ENCODE measurements at places on chromosomes 1 and 21. TPM values are rescaled to one million over a fixed set of nuclear protein-coding genes. Genes with fewer than 3 reads are reported as not detected.

The NPR1 gene
- total RNA-seq, result 3.0 TPM

The OR6K3 gene
- not detected for total RNA-seq

The CD46 gene
- total RNA-seq, result 174 TPM

The LCE2A gene
- total RNA-seq, result not detected

The CHRNB2 gene
- total RNA-seq, result not detected

The BECN2 gene
- not detected for total RNA-seq

The KCNK2 gene
- total RNA-seq, result 14.7 TPM

The LCE1C gene
- not detected for total RNA-seq

The CRYAA gene
- not detected for total RNA-seq

The S1PR1 gene
- not detected for total RNA-seq

The GBP2 gene
- total RNA-seq, result 1.3 TPM

The HPDL gene
- 2.9 TPM for total RNA-seq

The TRIM46 gene
- 0.43 TPM for total RNA-seq

The GRHL3 gene
- total RNA-seq, result 3.1 TPM

The ARID4B gene
- 19.0 TPM for total RNA-seq

The NTPCR gene
- 101 TPM for total RNA-seq

The TRPM2 gene
- 5.7 TPM for total RNA-seq

DNA sequence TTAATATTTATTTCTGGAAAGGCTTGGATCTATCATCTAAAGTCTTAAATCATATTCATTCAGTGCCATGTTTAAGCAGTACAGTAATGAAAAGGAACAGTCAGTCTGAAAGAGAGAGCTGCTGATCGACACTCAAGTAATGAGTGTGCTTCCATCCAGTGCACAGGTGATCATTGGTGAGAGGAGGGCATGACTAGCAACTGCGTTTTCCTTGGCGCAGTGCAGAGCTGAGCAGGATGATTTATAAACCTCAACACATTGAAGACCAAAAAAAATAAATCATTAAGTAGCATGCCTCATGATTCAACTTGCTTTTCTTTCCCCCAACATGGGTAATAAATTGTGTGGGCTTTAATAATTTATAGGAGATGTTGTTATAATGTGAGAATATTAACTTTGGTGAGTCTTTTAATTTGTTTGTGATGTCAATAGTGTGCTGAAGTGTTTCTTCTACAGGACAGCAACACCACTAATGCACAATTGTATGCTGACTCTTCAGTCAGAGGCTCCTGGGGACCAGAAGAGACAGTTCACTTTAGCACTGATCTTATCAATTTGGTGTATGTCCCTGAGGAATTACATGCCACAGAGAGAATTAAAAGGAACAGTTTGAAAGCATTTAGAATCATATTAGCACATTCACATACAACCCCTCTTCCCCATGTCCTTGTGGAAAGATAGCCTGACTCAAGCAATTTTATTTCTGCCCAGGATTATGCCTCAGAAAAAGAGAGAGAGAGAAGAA, 199.7 kb upstream of the ADGRL2 start:
- no peak for DNase-seq

DNA sequence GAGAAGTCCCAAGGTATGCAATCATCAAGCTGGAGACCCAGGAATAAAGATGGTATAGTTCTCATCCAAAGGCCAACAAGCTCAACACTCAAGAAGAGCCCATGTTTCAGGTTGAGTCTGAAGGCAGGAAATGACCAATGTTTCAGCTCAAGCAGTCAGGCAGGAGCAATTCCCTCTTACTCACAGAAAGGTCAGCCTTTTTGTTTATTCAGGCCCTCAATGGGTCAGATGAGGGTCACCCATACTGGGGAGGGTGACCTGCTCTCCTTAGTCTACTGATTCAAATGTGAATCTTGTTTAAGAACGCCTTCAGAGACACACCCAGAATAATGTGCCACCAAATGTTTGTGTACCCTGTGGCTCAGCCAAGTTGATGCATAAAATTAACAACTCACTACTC, 262.4 kb downstream of the USP25 start:
- DNase-seq, result no peak

- no peak for DNase-seq
Observed at GRCh38 chr1:75922698-75923097, 9.5 kb downstream of the ASB17 start.

- no peak for DNase-seq
Observed at GRCh38 chr1:236615399-236616148, 11.3 kb upstream of the HEATR1 start.

GRCh38 chr1:38834937-38835827, 24.4 kb downstream of the RRAGC start:
- peak; percentile 73 for DNase-seq

DNA sequence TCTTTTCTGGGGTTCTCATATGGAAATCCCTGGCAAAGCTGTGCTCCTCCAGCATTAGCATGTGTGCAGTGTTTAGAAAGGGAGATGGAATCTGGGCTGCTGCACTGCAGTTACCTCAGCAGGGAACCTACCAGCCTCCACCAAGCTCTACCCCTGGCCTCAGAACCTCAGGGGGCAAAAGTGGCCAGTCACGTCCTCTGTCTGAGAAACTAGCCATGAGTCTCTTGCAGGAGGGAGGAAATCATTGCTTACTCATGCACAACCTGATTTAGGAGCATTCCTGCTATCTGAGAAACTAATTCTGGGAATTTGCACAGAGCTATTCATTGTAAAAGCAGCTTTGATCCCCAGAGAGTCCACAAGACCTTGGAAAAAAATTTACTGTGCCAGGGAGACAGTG, 80.6 kb upstream of the IPO9 start:
- no peak for DNase-seq

GRCh38 chr1:15918962-15919715, 56.8 kb downstream of the ZBTB17 start:
- no peak for DNase-seq

DNA sequence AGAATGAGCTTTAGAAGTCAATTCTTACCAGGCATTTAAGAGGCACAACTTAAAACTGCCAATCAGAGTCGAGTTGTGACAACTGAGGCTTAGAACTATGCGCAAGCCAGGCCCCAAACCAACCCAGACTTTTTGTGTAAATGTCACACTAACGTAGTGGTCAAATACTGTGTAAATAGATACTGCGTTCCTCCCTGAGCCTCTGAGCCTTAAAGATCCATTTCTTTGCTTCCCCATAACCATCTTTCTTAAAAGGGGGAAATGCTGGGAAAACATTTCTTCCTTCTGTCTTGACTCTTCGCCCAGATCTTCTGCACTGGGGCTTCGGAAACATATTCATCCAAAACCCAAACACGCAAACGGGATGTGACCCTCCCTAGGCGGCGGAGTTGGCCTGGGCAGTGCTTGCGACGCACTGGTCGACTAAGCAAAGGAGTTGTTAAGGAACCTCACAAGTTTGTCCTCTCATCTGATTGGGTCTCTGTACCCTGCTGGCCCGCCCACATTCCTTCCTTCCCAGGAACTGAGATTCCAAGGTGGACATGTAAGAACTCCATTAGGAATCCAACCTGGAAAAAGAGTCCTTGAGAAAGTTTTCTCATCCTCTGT, 2.6 kb downstream of the ADAMTS5 start:
- DNase-seq, result no peak

DNA sequence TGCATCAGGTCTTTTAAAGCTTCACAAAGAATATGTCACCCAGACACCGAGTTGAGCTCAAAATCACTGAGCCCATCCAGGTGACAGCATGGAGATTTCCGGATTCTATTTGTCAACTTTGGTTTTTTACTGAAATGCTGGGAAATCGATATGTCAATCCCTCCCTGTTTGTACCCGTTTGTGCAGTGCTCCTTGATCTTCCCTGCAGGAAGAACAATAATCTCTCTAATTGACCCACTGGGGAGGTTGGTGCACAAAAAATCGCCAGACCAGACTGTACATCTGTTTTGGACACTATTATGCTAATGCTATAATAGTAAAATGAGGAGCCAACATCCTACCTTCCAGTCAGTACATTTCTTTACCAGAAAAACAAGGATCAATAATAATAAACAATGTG, 1.8 kb downstream of the BARHL2 start:
- no peak for DNase-seq

DNA sequence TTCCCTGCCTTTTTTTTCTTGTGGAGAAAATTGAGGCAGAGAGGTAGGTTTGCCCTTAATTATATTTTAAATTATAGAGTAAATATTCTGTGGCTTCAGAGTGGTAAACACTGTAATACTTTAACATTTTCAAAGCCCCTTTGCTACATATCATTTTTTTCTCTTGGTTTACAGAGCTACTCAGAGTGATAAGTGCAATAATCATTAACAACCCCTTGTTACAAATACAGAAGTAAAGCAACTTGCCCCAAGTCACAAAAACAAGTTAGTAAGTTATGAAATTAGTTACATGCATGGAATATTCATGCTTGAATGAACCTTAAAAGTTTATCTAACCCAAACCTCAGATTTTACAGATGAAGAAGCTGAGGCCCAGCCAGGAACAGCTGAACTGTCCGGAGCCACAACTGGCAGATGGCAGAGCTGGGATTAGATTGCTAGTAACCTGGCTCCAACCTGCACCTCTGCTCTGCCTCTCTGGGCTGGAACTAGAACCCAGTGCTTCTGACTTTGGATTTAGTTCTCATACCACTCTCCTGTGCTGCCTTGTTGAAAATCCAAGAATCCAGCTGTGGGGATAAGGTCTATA, 48.7 kb downstream of the TNN start:
- no peak for DNase-seq

DNA sequence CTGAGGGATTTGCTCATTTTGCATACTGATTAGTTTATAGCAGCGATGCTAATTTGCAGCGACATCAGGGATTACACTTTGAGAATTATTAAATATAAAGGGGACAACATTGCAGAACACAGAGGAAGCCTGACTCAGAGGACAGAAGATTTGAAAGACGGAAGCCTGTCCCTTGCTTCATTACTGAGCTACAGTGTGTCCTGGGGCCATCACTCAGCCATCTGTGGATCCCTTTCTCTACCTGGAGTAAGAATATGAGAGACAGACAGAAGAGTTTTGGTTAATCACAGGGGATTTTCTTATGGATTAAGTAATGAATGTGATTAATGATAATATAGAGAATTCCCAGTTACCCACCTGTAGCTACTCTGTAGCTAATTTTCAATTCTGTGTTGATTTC, 134.7 kb downstream of the DISC1 start:
- no peak for DNase-seq

GRCh38 chr1:115469703-115470476, 131.8 kb upstream of the NGF start:
- DNase-seq, result peak; percentile 22

- DNase-seq, result no peak
Observed at GRCh38 chr1:52795464-52795863, 47.1 kb upstream of the ZYG11A start.

- peak; percentile 42 for DNase-seq
Observed at GRCh38 chr1:205375835-205376545, 19.3 kb upstream of the KLHDC8A start.

- DNase-seq, result no peak
Observed at GRCh38 chr1:232327899-232328298, 302.0 kb downstream of the SIPA1L2 start.

DNA sequence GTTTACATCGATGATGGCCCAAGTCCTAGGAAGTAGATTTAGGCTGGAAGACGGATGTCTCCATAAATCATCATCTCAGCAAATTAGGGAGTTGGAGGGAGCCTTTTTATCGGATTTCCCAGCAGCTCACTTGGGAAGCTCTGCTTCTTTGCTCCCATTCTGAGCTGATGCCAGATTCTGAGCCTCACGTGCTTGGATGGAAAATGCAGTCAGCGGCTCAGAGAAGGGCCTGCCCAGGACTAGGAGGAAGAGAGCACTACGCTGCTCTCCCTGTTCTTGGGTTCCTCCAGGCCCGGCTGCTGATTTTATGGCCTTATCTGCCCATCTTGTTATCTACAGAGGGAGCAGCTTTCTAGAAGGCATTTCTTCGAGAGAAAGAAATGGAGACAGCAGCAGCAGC, 42.0 kb downstream of the UBIAD1 start:
- DNase-seq, result no peak

GRCh38 chr21:34073749-34074282, 438 bp downstream of the MRPS6 start:
- DNase-seq, result peak; percentile 13

DNA sequence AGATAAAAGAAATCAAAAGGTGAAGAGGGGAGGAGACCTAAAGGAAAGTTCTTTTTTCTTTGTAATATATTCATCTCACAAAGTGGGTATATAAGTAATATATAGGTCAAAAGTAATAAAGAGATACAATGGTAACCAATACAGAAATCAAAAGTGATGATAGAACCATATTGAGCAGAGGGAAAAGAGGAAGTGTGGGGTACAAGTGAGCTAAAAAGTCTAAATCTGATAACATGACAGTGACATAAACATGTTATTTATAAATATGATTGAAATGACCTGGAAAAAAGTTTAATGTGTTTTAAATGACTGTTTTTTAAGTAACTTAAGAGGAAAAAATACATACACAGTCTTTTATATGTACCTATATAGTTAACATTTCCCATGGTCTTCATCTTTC, 70.5 kb downstream of the MRPL39 start:
- DNase-seq, result no peak

GRCh38 chr1:106344494-106344893, 712.0 kb upstream of the PRMT6 start:
- no peak for DNase-seq

DNA sequence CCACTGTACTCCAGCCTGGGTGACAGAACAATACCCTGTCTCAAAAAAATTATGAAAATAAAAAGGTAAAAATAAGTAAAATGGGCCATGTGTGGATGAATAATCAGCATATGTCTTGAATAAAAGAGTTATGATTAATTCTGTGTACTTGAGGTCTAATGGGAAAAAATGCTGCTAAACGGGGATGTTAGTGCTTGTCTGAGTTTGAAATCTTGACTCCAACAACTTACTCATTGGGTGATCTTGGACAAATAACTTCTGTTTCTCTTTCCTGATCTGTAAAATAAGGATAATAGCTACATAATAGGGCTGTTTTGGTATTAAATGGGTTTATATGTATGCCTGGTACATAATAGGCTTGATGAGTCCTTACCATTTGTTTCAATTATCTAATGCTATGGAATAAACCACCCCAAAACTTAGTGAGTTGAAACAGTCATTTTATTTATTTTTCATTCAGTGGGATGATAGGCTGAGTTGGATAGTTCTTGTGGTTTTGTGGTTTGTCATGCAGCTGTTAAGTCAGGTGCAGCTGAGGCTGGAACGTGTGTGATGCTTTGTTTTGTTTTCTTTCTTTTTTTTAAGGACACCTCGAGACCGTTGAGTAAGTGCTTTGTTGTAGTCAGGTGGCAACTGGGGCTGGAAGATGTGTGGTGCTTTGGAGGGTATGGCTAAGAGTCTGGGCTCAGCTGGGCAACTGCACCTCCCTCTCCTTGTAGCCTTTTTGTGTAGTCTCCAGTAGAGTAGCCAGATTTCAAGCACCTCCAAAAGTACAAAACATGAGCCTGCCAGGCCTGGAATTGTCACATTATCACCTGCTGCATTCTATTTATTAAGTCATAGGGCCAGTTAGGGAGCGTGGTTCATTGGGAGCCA, 4.9 kb downstream of the MDM4 start:
- DNase-seq, result no peak

DNA sequence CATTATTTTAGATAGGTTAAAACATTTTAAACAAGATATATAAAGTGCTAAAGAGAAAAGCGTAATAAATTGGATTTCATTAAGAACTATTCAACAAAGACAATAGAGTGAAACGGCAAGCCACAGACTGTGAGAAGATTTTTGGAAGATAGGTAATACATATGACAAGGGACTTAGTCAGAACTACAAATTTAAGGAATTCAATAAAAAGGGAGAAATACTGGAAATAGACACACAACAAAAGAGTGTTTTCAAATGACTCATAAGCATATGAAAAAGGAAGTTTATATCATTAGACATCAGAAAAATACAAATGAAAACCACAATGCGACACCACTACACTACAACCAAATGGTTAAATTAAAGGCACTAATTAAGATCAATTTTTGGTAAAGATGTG, 90.5 kb downstream of the GDAP2 start:
- DNase-seq, result no peak

- DNase-seq, result no peak
Observed at GRCh38 chr1:231931146-231931545, 304.6 kb downstream of the DISC1 start.
